Muscle of arm (tissue), 14 donors: ENCODE measurements at places on chromosomes 4 and X. TPM values are rescaled to one million over a fixed set of nuclear protein-coding genes. Genes with fewer than 3 reads are reported as not detected.

- no peak for DNase-seq
Measured at GRCh38 chrX:97387004-97387403, 503.3 kb downstream of the RPA4 start.

GLRA3 gene
- not detected for polyA plus RNA-seq

DNA sequence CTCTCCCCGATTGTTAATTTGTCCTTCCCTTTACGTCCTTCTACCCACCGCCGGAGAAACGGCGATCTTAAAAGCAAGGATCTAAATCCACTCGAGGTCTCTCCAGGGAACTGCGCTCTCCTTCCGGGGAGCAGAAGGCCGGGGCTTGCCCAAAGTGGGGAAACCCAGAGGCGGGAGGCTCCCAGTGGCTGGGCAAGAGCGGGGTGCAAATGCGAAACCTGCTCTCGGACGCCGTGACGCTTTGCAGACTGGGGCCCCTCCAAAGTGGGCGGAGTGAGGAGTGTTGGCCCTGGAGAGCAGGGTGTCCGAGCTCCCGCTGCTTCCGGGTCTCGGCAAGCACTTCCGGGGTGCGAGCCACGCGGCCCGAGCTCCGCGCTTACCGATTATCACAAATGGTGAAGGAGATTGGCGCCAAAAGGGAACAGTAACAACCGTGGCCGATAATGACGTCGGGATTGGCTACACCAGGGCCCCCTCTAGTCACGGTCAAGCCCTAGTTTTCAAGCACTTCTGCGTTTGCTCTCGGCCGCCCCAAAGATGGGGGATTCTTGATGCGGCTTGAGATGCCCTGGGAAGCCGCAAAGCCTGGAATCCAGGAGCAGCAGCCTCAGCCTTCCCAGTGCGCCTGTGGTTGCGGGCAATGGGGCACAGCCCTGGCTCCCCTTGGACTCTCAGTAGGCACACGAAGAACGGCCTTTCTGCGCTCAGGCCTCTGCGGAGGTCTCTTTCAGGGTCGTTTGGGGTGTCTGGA is 29.0 kb downstream of the HAND2 start:
- no peak for DNase-seq

NPY2R gene
- not detected for polyA plus RNA-seq

- DNase-seq = no peak
Measured at GRCh38 chrX:133586443-133586842, 171.2 kb upstream of the GPC4 start.

DNA sequence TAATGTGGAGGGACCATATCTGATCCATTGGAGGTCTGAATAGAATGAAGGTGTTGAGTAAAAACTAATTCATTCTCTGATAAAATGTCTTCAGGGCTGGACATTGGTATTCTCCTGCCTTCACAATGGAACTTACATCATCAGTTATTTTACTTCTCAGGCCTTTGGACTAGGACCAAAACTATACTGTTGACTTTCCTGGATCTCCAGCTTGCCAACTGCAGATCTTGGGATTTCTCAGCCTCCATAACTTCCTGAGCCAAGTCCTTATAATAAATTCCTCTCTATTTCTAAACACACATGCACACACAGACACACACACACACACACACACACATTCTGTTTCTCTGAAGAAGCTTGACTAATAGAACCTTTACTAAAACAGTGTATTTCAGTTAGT is 1858.6 kb upstream of the ADGRL3 start:
- DNase-seq = no peak

DNA sequence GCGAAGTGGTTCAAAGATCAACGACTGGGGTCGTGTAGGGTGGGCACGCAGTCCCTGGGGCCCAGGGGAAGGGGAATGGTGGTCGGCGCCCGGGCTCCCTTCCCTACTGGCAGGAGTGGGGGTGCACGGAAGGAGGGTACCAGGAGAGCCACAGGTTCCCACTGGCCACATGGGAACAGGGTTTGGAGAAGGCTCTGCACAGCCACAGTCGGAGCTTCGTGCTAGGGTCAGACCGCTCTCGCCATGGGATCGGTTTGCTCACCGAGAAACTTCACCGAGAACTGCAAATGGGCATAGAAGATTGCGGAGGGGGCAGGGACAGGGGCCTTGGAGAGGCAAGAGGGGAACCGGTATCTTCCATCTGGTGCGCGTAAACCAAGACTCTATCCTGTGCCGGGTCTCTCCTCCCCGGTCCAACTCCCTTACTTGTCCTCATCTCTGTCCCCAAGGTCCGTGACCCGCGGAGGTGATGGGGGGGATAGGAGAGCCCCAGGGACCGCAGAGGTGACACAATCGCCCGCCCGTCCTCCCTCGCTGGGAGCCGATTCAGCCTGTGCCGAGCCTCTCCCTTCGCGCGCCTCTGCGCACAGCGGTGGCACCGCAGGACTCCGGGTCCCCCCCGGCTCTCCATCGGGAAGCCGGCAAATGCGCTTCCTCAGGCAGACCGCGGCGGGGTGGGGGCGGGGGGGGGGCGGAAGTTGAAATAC is 1.0 kb downstream of the SCD5 start:
- no peak for DNase-seq

DNA sequence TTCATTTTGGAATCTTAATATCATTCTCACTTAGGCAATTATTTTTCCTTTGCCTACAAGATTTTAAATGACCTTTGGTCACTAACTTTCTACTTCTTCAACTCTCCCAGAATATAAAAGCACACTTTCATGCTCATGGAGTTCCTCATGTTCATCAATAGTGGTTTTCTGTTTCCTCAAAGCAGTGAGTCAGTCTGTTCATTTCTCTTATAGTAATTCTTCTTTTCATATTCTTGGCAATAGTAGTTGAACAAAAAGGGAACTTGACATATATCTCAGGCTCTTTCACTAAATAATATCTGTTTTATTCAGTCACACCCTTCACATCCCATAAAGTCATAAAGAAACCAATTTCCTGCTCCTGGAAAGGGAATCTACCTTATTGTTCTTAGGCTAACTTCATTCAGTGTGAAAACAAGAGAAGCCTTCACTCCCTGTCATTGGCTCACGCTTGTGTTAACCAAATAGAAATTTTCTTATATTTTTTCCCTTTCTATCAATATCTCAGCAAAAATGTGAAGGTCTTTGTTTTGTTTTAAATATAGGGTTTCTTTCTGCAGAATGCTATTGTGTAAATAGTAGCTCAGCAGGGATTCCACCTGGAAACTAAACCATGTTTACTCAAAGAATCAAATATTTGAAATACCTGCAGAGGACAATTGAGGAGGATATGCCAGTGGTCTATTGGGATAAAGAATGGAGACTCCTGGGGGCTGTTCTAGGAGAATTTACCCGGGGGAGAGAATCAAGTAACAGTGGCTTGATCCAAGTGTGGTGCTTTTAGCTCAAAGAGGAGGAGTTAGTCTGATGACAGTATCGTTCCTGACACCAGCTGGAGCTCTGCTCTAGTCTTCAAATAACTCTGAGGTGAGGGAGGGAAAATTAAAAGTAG is 13.4 kb upstream of the TNIP3 start:
- DNase-seq = no peak
